ENCODE measurements at places on chromosomes 11 and 22.

GRCh38 chr22:34567367-34567766 is 498.6 kb upstream of the ISX start:
- no peak for DNase-seq

GRCh38 chr11:75453916-75454655 is 21.1 kb upstream of the KLHL35 start:
- DNase-seq = no peak

DNA sequence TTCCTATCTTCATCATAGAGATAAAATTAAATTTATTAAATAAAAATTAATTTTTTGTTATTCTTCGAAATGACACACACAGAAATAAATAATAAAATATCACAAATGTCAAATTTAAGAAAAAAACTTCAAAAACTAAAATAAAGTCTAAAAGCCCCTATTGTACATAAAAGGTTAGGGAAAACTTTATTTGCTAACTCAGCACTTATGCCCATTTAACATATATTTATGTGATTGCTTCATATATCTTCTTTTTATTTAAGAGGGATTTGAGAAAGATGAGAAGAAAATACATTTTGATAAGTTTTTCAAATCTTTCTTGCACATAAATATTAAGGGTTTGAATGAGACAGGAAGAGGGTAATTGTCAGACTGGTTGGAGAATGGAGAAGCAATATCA is 2350.4 kb upstream of the RAG2 start:
- DNase-seq = no peak

GRCh38 chr22:29050457-29050856 is 11.2 kb downstream of the C22orf31 start:
- DNase-seq = no peak

DNA sequence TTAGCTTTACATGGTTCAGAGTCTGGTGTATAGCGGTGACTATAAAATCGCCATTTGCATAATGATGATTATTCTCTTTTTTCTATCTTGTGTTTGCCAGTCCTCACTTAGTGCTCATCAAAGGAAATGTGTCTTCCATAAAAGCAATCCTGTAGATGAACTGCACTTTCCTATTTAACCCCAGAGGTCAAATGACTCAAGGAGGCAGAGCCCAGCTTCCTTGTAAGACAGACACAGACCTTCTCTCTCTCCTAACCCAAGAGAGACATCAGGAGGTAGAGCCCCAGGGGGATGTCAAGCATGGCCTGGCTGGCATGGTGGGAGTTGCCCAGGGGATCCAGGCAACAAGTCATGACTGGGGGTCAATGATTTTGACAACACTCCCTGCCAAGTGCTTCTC is 46.9 kb upstream of the CRTAM start:
- DNase-seq = no peak

- no peak for DNase-seq
Measured at GRCh38 chr11:133934599-133935550, 21.9 kb downstream of the IGSF9B start.

- no peak for DNase-seq
Measured at GRCh38 chr11:127061947-127062346, 61.4 kb upstream of the KIRREL3 start.

DNA sequence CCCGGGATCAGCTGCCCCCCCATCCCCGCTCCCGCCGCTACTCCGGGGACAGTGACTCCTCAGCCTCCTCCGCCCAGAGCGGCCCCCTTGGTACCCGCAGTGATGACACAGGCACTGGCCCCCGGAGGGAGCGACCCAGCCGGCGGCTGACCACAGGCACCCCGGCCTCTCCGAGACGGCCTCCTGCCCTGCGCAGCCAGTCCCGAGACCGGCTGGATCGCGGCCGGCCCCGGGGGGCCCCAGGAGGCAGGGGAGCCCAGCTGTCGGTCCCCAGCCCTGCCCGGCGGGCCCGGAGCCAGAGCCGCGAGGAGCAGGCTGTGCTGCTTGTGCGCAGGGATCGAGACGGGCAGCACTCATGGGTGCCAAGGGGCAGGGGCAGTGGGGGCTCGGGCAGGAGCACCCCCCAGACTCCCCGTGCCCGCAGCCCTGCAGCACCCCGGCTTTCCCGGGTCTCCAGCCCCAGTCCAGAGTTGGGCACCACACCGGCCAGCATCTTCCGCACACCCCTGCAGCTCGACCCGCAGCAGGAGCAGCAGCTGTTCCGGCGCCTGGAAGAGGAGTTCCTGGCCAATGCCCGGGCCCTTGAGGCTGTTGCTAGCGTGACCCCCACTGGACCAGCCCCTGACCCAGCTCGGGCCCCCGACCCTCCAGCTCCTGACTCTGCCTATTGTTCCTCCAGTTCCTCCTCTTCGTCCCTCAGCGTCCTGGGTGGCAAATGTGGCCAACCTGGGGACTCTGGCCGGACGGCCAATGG is 3.9 kb downstream of the RASL10A start:
- DNase-seq = no peak

GRCh38 chr11:73974604-73975478 is 7.8 kb downstream of the UCP2 start:
- DNase-seq = no peak

GRCh38 chr22:42862045-42862734 is 5.1 kb upstream of the ARFGAP3 start:
- DNase-seq = no peak

DNA sequence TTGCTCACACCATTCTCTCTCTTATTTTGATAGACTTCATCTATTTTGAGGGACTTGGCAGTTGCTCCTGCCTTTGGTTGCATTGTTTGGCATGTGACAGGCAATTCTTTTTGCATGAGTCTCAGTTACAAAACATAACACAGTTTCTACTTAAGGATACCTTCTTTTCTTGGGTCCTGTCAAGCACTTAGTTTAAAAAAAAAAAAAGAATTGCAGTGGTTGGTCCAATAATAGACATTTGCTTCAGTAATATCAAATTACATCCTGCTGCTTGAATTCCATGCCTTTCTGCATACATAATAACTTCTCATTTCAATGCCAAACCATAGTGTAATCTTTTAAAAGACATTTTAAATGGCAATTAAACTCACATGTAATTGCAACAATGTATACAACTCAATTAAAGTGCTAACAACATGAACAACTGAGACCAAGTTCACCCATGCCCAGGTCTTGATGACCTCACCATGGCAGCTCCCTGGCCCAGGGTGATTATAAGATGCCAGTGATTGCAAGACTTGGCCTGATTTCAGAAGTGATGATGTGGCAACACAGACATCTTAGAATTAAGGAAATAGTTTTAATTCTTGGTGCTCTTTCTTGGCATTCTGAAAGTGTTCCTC is 32.2 kb upstream of the PLET1 start:
- DNase-seq = no peak

DNA sequence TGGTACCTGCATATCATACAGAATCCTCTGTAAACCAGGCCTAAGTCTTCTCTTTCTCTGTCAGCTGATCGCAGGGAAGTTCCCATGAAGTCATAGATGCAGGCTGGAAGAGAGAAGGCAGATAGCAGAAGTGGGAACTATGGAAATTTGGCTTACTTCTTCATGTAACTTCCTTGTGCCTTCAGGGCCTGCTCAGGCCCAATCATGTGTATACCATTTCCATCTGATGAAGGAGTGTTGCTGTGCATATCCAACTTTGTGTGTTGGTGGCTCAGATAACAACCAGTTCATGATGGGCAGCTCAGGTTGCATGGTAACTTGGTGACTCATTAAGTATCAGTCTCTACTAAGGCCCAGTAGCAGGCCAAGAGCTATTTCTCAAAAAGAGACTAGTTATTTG is 53.1 kb upstream of the CEP295 start:
- DNase-seq = no peak

DNA sequence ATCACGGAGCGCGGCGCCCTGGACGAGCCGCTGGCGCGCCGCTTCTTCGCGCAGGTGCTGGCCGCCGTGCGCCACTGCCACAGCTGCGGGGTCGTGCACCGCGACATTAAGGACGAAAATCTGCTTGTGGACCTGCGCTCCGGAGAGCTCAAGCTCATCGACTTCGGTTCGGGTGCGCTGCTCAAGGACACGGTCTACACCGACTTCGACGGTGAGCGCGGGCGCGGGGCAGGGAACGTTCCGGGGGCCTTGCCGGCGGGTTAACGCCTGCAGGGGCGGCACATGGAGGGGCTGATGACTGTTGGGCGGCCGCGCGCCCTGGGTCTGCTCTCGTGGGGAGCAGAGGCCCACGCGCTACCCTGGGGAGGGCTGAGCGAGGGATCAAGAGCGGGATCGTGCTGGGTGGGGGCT is 1.0 kb downstream of the PIM3 start:
- no peak for DNase-seq

GRCh38 chr11:113603277-113604059 is 102.6 kb downstream of the TMPRSS5 start:
- no peak for DNase-seq

- no peak for DNase-seq
Measured at GRCh38 chr22:47334601-47335000, 572.2 kb downstream of the TBC1D22A start.

GRCh38 chr11:122656073-122656630 is 630 bp downstream of the UBASH3B start:
- DNase-seq = peak; percentile 31

GRCh38 chr11:117424781-117425180 is 97.1 kb downstream of the CEP164 start:
- no peak for DNase-seq

GRCh38 chr11:10990637-10991193 is 132.9 kb upstream of the ZBED5 start:
- DNase-seq = no peak

- DNase-seq = no peak
Measured at GRCh38 chr11:100739666-100740065, 52.6 kb downstream of the ARHGAP42 start.

DNA sequence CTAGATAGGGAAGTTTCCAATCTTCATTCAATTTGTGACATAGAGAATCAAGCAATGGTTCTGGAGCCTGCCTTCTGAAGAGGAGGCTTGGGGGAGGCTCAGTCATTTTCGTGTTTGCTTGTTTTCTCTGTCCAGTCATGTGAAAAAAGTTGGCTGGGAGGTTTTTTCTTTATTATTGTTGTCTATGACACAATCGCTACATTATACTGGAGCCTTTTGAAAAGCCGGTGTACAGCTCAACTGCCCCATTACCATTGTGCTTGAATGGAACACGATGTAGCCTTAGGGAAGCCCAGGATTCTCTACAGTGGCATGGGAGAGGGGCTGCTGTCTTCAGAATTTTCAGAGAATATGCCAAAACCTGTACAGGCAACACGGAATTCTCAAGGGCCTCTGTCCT is 57.9 kb upstream of the NCAM1 start:
- no peak for DNase-seq

GRCh38 chr11:122333467-122333866 is 217.5 kb upstream of the BLID start:
- DNase-seq = no peak

- no peak for DNase-seq
Measured at GRCh38 chr11:110425751-110426545, 3.8 kb upstream of the FDX1 start.

- no peak for DNase-seq
Measured at GRCh38 chr22:42281284-42281683, 10.8 kb upstream of the TCF20 start.

DNA sequence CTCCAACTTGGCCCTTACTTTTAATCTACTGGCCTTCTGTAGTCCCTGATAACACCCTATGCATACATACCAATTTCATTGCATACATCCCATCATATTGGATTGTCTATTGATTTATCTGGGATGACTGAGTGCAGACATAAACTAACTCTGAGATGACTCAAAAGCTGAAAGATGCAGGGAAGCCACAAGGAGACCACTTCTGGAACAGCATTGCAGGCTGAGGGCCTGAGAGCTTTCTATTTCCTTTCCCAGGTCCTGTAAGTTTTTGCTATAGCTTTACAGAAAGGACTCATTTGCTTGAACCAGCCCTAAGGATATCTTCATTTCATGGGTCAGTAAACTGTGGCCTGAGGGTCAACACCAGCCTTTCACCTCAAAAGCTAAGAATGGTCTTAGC is 15.1 kb upstream of the SPON1 start:
- no peak for DNase-seq

- DNase-seq = peak; percentile 49
Measured at GRCh38 chr22:24230911-24231656, 13.8 kb downstream of the GGT5 start.

DNA sequence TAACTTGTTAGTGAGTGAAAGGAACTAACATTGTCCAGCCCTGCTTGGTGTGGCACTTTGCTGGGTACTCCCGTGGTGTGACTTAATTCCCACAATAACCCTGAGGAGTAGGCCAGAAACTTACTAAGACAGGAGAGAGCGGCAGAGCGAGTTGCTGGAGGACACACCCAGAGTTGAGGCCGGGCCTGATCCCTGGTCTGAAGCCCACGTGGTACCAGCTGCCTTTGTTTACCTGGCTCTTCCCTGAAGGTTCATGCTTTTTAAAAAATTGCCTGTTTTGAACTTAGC is 594 bp downstream of the MPST start:
- DNase-seq = no peak

DNA sequence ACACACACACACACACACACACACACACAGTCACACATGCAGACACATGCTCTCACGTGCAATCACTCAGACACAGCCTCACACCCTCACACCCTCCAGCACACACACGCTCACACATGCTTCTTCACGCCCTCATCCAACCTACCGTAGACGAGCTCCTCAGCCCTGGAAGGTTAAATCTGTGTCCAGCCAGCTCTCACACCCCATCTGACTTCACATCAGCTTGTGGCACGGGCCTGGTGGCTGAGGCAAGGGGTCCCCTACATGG is 1.3 kb upstream of the SCUBE1 start:
- no peak for DNase-seq

DNA sequence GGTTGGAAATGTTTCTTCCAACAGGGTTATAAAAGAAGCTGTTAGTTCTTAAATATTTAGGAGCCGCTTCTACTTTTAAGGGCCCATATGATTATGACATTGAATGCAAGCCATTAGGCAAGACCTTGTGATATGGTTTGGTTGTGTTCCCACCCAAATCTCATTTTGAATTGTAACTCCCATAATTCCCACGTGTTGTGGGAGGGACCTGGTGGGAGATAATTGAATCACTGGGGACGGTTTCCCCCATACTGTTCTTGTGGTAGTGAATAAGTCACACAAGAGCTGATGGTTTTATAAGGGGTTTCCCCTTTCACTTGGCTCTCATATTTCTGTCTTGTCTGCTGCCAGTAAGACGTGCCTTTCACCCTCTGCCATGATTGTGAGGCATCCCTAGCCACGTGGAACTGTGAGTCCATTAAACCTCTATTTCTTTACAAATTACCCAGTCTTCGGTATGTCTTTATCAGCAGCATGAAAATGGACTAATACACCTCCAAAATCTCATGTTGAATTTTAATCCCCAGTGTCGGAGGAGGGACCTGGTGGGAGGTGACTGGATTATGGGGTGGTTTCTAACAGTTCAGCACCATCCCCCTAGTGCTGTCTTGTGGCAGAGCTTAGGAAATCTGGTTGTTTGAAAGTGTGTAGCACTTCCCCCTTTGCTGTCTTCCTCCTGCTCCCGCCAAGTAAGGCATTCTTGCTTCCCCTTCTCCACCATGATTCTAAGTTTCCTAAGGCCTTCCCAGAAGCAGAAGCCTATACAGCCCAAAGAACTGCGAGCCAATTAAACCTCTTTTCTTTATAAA is 4.3 kb downstream of the CD59 start:
- no peak for DNase-seq

GRCh38 chr11:109521571-109522086 is 99.6 kb downstream of the C11orf87 start:
- no peak for DNase-seq

GRCh38 chr11:13434247-13435205 is 28.5 kb downstream of the BTBD10 start:
- DNase-seq = no peak

- DNase-seq = no peak
Measured at GRCh38 chr11:88359541-88359940, 22.0 kb upstream of the CTSC start.

- DNase-seq = no peak
Measured at GRCh38 chr11:120020981-120021380, 116.9 kb downstream of the TRIM29 start.
